ENCODE measurements at places on chromosomes 3 and 15.

- DNase-seq = no peak
Measured at GRCh38 chr3:123272547-123272946, 70.8 kb downstream of the SEC22A start.

DNA sequence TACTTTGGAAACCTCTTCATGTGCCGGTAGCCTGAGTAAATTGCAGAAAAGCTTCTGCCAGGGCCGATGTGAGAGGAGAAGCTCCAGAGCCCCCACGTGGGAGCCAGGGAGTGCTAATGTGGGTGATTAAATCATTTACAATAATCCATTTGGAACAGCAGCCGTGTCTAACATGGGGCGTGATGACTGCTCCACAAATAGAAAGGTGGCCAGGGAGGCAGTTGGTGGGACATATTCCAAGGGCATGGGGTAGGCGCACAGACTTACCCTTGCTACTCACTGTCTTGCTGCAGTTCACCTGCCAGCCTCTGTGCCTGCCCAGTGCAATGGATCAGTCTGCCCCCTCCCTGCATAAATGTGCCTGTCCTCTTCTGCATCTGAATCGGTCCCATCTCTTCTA is 39.3 kb upstream of the INSYN1 start:
- DNase-seq = no peak

DNA sequence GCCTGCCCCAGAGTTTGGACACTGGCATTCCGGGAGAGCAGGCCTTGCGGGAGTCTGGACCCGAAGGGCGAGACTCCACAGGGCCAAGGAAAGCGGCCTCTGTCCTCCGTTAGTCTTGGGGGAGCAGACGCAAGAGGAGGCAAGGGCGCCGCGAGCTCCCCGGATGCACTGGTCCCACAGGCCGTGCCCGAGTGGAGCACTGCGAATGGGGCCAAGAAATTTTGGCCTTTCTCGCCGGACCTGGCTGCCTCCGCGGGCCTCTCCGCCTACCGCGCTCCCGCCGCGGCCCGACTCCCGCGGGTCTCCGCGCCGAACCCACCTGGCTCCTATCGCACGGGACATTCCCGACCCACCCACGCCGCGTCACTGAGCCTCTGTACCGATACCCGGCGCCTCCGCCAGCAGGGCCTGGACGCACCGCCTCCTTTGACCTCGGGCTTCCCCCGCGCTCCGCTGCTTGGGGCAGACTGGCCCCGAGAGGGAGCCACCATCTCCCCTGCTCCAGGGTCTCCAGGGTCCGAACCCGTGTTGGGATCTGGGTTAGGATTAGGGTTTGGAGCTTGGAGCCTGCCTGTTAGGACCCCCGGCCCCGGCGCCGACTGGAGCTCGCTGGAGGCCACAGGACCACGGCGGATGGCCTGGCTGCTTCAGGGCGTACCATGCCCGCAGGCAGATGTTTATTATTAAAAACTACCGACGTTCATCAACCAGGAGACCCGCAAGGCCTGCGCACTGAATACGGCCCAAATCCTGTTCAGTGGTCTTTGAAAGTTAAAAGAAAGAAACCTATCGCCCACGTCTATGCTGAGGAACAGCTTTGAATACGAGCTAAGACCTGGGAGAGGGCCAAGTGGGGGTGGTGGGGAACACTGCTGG is 11.7 kb downstream of the SHOX2 start:
- no peak for DNase-seq

DNA sequence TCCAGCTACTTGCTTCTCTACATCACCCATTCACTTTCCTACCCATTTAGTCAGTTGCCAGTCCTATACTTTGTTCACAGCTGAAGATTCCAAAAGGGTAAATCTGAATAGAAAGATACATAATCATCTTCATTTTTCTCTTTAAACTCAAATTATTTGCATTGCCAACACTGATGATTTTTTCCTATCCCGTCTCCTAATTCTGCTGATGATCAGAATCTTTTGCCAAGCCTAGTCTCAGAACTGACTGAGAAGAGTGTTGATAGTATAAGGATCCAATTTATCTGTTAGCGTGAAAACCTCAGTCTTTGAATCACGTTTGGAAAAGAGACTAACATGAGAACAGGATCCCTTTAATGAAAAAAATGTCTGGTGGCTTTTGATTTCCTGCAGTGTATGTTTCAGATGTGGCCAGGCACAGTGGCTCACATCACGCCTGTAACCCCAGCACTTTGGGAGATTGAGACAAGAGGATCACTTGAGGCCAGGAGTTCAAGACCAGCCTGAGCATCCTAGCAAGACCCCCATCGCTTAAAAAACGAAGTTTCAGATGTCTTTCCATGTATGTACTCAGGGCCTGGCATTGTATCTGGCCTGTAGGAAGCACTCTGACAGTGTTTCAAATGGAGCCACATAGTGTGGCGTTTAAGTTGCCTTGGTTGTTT is 169.4 kb downstream of the KLHL25 start:
- no peak for DNase-seq

DNA sequence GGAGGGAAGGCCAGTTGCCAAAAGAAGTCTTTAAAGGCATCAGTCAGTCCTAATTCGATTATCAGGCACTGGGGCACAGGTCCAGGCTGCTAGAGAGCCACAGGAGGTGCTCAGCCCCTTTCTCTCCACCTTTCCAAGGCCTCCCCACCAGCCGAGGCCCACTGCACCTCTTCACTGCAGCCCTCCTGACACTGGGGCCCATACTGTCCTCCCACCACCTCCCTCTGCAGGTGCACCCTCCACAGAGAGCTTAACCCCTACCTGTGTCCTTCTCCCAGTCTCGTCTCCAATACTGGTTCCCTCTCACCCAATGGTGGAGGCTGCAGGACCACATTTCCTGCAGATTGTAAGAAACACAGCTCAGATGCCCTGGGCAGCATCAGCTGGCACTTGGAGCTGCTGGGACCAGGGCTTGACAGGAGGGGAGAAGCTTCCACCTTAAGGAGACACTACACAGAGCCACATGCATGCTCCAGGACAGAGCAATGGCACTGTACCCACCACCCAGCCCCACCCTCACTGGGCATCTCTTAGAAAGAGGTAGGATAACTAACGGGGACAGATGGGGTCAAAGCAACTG is 81.6 kb upstream of the PRR20G start:
- no peak for DNase-seq
